Activated CD8-positive, alpha-beta memory T cell treated with anti-CD3 and anti-CD28 coated beads for 1 hour (primary cell): ENCODE measurements at places on chromosomes 11 and 22.

GRCh38 chr22:38631724-38632123 is 24.5 kb downstream of the FAM227A start:
- DNase-seq, result no peak

DNA sequence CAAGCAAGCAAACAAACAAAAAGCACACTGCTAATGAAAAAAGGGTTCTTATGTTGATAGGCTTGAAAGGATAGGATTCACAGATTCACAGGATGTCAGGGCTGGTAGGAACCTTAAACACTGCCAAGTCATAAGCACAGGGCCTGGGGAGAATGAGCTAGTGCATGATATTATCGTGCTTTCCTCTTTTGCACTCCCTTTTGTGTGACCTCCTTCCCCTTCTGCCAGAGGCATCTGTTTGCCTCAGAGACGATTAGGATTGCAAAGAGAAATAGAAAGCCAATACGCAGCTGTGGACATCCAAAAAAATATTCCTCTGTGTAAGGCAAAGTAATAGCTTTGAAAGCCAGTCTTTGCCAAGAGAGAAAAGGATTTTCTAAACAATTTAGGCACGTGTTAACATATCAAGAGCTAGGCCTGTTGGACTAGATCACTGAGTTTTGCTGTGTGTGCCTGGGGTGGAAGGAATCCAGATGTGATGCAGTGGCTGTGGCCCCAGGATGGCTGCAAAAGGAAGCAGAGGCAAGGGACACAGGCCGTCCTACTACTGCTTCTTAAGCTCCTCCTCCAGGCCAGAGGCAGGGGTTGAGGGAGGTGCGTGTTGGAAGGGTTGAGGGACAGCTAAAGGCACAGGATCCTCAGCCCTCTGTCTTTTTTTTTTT is 30.6 kb downstream of the MCHR1 start:
- no peak for DNase-seq

DNA sequence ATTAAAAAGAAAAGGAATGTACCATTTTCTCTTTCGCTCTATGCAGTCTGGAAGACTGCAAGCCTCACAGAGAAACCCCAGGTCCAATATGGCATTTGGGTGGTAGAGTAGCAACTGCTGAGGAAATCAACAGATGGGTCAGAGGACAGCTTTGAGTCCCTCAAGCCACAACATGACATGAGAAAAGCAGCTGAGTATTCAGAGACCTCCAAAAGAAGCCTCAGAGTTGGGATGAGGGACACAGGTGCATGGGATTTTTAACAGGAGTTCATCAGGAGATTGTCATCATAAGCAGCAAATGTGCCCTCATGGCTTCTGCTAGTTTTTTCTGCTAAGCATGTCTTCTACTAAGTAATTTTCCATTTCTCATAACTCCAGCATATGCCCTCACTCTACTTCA is 111.6 kb downstream of the BLID start:
- no peak for DNase-seq

GRCh38 chr11:3158821-3159220 is 6.3 kb downstream of the OSBPL5 start:
- DNase-seq, result no peak

GRCh38 chr11:17753153-17753552 is 18.6 kb downstream of the KCNC1 start:
- DNase-seq, result no peak

DNA sequence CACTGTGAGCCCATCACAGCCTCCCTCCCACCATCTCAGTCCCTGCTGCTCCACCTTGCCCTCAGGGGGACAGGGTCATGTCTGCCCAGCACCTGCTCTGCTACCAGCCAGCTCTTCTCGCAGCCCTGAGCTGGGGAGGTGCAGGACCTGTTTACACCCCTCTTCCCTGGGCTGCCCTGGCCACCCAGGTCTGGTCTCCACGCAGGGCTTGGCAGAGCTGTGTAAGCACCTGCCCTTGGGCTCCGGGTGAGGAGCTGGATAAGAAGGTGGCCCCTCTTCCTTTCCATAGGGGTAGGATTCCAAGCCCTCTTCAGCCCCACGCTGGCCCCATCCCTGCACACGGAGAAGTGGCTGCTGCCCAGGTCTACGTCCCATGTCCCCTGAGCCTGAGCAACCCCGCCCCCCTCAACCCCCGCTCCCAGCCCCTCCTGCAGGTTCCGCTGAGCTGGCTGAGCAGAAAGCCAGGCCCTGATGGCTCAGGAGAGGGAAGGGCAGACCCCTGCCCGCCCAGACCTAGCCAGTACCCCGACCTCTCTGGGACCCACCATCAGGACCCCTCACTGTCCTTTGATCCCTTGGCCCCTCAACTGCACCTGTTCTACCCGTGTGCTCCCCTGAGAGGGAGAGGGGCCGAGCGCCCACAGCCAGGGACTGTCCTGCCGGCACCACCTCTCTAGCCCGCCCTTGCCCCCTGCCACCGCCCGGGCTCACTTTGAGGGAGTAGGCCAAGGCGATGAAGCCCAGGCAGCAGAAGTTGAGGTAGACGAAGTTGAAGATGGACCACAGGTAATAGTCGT is 3.2 kb downstream of the IFITM10 start:
- no peak for DNase-seq

DNA sequence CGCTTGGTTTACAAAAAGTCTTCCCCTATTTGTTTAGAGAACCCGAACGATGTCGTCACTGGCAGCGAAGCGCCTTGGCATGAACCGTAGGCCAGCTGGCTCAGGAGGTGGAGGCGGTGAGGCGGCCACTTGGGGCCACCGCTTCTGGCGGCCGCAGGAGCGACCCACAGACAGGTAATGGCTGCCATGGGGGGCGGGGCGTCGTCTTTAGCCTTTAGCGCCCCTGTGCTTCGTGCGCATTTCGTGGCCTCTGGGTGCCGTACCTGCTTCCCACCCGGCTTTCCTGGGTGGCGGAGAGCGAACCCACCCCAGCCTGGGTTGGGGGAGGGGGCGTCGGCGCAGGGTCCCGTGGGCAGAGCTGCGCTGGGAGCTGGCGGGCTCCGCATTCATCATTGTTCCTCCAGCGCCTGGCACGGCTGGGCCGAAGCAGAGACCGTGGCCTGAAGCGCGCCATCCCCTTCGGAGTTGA is 469 bp upstream of the OSBP2 start:
- DNase-seq, result no peak

DNA sequence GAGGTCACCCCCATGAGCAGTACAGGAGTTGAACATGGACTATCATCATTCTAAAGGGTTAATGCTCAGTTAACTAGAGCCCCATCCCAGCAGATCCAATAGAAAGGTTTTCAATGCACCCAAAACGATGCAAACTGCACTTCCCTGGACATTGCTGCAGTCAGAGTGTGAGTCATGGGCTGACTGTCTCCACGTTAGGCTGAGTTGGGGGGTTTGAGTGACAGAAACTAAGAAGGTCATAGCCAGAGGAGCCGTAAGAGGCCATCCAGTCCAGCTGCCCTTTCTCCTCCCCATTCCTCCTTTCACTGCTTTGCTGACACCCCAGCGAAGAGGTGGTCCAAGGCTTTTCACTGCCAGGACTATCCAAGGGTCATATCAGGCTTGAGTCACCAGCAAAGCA is 10.5 kb upstream of the OR2AT4 start:
- DNase-seq, result no peak

- no peak for DNase-seq
Measured at GRCh38 chr11:94776351-94777321, 8.5 kb downstream of the AMOTL1 start.

- no peak for DNase-seq
Measured at GRCh38 chr11:17076517-17077239, 789 bp downstream of the RPS13 start.

DNA sequence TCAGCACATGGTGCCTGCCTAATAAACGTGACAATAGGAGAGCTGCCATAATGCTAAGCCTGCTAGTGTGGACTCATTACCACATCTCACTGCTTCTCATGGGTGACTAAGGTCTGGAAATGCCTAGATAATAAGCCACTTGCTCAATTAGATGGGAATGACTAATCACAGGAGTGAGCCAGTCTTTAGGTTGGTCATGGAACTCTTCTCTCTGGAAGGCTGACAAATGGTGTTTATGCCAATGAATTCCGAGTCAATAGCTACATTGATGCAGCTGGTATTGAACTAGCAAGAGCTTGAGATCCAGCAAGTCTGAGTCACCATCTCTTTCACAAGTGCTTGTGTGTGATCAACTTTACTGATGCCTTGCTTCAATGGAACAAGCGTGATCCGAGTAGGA is 334.9 kb downstream of the OPCML start:
- no peak for DNase-seq

DNA sequence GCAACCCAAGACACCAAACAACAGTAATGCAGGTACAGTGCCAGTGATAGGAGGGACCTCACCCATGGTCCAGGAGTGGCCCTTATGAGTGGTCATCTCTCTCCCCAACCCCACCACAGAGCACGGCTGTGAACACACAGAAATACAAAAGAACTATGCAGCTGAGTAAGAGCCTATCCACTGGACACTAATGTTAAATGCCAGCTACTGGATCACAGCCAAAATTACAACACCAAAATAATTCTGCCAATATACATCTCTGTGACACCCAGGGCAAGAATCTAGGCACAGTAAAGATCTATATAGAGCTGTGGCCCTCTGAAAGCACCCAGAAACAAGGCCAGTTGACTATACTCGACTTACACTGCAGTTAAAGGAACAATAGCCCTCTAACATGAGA is 22.8 kb upstream of the GPR83 start:
- DNase-seq, result no peak
